HEK293T (cell line): ENCODE measurements at places on chromosomes 11 and 22.

- no peak for DNase-seq
Observed at GRCh38 chr11:67378544-67378943, 5.1 kb upstream of the CLCF1 start.

DNA sequence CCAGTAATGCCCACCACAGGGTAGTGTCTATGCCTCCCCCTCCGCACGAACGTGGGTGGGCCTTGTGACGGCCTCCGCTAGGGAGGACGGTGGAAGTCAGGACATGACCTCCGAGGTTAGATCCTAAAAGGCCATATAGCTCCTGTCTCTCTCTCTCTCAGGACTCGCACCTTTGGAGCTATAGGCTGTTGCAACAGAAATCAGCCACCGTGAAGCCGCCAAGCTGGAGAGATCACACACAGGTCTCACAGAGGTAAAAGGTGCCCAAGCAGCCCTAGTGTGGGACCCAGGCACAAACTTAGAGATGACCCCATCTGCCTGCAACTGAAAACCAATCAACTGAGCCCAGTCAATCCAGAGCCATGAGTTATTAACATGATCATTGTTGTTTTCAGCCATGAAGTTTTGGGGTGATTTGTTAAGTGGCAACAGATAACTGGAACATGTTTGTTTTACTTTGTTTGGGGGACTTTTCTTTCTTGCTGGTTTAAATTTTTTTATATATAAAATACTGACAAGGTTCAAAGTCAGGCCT, 7.4 kb upstream of the NAP1L4 start:
- no peak for DNase-seq

DNA sequence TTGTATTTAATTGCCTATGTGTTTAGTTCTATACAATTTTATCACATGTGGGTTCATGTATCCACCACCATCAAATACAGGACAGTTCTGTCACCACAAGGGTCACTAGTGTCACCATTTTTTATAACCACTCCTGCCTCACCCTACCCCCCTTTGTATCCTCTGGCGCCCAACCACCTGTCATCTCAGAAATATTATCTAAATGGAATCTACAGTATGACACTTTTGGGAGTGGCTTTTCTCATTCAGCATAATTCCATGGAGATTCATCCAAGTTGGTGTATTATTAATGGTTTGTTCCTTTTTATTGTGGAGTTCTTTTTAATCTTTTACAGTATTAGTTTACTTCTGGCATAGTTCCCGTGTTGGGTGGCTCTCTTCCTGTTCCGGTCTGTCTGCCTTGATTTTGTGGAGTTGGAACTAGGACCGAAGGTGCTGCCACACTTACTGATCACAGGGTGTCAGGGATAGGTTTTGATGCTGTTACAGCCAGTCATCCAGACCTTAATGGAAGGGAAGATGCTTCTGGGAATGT, 58.5 kb downstream of the TNRC6B start:
- no peak for DNase-seq

DNA sequence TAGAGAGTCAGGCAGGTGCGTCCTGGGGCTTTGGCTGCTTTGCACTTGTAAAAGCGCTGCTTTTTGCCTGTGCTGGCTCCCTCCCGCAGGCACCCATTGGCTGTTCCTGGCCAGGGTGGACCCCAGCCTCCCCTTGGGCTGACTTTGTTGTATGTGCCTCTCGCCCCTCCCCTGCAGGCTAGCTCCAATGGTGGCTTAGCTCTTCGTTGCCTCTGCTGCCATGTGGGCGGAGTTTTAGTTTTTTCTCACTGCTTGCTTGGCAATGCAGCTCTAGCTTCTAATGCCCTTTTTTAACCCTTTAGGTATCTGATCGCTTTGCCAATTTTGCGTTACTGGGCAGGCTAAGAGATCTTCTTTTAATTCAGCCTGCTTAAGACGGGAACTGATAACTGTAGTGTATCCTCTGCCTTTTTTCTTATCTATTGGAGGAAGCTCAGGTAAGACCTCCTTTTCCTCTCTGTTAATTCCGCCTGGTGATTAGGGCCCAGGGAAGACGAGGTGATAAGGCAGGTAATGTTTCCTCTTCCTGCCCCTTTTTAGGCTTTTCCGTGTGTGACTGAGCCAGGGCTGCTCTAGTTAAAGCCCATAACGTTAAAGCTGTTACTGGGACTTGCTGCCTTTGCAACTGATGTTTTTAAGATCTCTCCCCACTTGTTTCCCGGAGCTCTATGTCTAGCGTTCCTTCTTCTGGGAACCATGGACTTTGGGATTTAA, 11.7 kb upstream of the GLYATL1 start:
- peak; percentile 13 for DNase-seq

DNA sequence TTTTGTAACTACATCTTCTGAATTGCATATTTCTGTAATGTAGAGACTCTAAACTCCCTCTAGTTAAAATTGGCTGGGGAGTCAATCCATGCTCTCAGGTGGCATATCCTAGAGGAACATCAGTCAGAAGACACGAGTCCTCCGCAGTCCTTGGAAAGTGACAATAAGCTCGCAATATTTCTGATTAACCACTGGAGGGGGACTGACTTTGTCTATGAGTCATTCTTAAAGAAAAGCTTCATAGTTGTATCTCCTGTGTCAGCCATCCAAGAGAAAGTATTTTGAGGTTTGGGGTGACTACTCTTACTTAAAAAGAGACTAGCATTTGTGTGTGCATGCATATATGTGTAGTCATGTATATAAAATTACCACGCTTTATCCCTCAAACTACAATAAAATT, 60.2 kb downstream of the SLN start:
- DNase-seq, result peak; percentile 17

- DNase-seq, result no peak
Observed at GRCh38 chr11:129639300-129639699, 176.3 kb upstream of the TMEM45B start.

DNA sequence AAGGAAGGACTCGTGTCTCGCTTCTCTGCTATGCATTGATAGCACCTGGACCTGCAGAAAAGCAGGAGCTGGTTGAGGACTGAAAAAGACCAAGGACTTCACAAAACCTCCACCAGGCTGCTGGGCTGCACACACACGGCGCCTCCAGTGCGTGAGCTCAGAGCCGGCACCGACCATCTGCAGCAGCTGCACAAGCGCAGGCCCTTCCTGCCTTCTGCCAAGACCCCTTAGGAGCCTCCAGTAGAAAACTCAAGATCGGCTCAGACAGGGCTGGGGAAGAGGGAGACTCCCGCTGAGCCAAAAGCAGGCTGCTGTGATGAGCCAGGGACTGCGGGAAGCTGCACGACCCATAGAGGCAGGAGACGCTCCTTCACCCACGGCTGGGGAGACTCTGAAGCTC, 70.9 kb downstream of the PHF21B start:
- no peak for DNase-seq
